Choroid plexus epithelial cell (primary cell): ENCODE measurements at places on chromosomes 4 and X.

DNA sequence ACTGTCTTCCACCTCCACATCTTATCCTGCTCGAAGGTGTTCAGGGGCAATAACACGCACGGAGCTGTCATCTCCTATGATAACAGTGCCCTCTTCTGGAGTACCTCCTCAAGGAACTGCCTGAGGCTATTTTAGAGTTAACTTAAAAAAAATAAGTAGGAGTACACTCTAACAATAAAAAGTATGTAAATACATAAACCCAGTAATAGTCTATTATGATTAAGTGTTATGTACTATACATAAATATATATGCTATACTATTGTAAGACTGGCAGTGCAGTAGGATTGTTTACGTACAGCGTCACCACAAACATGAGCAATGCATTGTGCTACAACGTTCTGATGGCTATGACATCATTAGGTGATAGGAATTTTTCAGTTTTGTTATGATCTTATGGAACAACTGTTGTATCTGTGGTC is 34.5 kb upstream of the TLR2 start:
- peak; percentile 51 for DNase-seq

GRCh38 chrX:31580726-31581125 is 508.9 kb upstream of the FTHL17 start:
- DNase-seq: peak; percentile 78

GRCh38 chrX:119784747-119785446 is 6.5 kb downstream of the RPL39 start:
- peak; percentile 52 for DNase-seq

DNA sequence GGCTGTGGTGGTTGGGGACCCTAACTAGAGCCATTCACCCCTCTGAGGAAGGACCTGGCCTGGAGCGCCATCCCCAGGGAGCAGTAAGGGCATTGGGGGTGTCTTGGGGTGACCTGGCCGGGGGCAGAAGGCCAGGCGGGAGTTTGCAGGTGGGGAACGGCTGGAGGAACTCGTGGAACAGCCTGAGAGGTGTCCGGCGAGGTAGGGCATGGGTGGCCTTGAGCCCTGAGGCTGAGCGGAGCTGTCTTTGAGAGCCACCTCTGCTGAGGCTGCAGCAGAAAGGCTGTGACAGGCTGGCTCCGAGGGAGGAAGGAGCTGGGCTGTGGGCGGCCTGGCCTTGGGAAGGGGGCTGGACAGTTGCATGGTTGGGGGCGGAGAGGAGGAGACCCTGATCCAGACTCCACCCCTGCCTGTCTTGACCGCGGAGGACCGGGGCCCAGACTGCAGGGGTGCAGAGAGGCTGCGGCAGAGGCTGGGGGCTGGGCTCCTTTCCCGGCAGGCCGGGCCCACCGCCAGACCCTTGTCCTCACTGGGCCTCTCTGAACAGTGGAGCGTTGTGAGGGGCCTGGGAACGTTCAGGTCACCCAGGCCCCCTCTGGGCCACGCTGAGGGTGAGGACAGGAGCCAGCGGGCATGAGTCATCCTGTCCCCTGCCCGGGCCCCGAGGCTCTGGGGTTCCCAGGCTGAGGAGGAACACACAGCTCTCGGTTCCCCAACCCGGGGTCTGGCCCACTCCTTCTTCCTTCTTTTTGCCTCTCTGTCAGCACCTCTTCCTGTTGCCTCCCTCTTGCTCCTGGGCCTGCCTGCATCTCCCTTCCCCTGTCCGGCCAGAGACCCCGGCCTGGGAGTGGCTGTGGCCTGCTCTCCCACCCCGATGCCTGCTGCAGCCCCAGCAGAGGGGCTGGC is 8.1 kb downstream of the SH3BP2 start:
- peak; percentile 86 for DNase-seq

- no peak for DNase-seq
Measured at GRCh38 chrX:9864011-9864410, 77.8 kb downstream of the SHROOM2 start.

- peak; percentile 18 for DNase-seq
Measured at GRCh38 chrX:33133320-33133719, 78.0 kb downstream of the DMD start.

DNA sequence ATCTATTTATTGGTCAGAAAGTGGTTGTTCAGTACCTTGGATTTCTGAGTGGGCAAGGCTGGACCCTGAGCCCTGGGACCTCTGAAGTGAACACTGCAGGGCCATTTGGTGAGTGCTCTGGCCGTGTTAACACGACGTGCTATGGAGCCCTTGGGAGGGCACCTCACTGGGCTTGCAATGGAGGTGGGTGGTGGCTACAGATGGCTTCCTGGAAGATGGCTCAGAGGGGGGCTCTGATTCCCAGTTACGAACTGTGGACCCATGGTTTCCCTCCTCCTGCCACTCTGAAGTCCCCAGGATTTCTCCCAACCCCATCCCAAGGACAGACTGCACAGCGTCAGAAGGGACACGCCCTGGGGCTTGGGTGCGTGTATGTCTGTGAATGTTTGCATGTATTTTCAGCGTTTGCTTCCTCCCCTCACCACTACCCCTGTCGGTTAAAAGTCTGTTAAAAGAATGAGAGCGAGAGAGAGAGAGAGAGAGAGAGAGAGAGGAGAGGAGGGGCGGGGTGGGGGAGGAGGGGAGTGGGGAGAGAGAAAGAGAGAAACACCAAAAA is 3.7 kb upstream of the RHOH start:
- DNase-seq: no peak

- DNase-seq: no peak
Measured at GRCh38 chrX:150449313-150449712, 86.2 kb downstream of the MAMLD1 start.

- DNase-seq: peak; percentile 6
Measured at GRCh38 chr4:188707036-188707435, 567.8 kb downstream of the TRIML1 start.

- no peak for DNase-seq
Measured at GRCh38 chrX:30951003-30951402, 61.9 kb upstream of the TAB3 start.

DNA sequence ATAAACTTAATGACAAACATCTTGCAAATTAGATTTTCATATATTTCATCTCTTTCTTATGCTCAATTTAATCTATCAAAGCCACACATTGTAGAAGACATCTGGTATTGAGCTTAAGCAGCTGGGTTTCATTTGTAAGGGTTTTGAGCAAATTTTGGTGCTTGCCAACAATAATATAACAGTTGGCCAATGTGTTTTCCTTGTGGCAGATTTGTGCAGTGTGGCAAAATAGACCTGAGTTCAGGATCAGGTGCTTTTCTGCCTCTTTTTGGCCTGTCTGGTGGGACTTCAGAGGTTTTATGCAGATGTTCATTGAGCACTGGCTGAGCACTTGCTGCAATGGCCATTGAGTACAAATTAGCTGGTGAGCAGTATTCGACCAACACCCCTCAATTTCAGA is 301.9 kb downstream of the BMPR1B start:
- DNase-seq: peak; percentile 37
